Glomerular endothelial cell (primary cell): ENCODE measurements at places on chromosomes 1 and 21. TPM values are rescaled to one million over a fixed set of nuclear protein-coding genes. Genes with fewer than 3 reads are reported as not detected.

DNA sequence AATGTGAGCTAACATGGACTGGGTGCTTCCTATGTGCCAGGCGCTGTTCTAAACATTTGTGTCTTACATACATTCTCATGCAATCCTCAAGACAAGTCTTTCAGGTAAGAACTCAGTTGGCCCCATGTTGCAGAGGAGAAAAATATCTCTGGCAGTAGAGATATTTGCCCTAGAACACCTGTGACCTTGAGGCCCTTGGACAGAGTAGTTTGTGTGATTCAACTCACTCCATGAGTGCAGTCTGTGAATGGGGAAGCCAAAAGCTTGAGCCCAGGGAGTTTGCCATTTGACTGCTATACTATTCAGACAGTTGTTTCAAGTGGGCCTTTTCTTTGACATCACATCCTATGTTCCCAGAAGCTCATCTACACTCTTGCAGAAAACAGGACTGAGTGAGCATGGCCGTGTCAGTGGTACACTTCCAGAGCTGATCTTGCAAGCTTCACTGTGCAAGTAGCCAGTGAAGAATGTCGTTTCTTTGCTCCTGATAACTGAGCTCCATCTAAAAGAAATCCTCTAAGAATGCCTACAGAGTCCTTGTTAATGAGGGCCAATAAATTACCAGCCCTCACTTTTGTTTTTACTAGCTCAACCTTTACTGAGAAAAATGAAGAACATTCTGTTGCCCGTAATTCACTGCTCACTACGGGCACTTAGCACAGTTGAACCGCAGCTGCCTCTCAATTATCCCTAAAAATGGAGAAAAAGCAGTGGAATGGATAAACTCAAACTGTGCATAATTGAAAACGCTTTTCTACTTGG is 98.7 kb upstream of the C8B start:
- no peak for DNase-seq

- no peak for DNase-seq
These were observed 12.6 kb upstream of the KLF18 start for GRCh38 chr1:44154049-44154448.

DNA sequence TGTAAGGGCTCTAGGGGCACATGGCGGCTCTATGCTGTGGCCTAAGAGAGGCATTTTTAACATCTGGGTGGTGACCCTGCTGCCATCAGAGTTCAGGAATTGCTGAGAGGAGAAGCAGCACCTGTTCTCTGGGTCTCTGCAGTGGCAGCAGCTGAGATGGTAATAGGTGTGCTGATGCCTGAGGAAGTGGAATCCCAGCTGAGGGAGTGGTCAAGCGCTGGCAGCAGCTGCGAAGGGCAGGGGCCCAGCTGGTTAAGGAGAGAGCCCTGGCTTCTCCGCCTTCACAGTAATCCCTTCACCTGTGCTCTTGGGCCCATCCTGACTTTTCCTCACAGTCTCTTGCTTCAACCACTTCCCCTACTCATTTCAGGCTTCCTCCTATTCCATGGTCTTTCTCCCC is 39.8 kb downstream of the GJA5 start:
- DNase-seq, result no peak

GRCh38 chr1:167328816-167329483 is 108.3 kb downstream of the POU2F1 start:
- no peak for DNase-seq

Gene AXDND1
- not detected in 2 replicates for total RNA-seq

DNA sequence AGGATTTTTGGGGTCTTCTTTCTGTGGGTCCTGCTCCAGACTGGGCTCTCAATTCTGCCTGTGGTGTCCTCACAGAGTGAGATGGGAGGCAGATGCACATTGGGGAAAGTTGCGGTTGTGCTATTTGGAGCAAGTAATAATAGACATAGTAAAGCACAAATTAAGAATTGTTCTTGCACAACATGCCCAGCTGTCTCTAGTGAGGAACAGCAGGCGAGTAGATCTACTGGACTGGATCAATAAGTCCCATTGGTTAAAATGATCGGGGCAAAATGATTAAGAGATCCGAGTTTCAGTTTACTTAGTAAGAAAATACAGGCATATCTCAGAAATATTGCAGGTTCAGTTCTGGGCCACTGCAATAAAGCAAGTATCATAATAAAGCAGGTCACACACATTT is 448.3 kb upstream of the PROX1 start:
- no peak for DNase-seq

DNA sequence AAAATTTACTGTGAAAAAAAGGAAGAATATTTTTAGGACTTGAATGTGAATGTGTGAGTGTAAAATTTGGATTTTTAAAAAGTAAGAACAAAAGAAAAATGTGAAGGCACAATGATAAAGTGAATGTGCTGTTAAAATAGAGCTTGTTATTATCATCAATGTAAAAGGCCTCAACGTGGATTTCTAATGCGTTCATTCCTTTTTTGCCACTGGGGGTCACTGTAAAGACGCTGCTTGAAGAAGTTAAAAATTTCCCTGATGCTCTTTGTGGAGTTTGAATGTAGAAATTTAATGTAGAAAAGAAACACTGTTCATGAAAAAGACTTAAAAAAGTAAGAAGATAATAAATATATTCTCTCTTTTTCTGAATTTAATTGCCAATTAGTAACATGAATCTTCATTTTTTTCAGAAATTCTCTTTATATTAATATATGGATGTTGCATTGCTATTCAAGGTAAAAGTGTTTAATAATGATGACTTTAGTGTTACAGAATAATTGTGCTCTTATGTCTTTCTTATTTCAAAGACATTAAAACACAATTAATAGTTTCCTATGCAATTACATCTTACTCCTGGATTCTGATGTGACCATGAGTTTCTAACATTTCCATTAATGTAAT is 161.5 kb downstream of the DNM3 start:
- peak; percentile 42 for DNase-seq

DNA sequence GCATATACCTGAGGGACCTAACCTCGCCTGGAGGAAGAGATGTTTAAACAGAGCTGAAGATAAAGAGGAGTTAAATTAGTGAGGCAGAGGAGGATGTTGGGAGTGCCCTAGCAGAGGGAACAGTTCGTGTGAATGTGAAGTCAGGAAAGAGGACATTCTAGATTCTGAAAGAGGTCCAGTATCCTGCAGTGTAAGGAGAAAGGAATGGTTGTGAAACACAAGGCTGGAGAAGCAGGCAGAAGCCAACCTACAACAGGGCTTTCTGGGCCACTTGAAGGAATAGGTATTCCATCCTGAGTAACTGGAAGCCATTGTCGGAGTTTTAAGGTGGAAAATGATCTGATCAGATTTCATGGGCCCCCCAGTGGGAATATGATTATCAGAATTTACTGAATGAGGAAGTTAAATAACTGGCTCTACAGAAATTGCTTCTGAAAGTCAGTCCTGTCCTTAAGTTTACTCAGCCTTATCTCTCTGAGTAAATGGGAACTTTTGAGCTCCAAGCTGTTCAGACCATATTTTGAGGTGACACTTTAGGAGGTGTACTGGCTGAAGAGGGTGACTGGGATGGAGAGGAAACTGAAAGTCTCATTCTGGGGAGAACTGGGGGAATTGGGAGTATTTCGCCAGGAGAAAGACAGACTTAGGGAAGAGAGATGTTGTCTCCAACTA is 24.4 kb upstream of the FAAH start:
- no peak for DNase-seq

GRCh38 chr1:110385369-110385768 is 5.5 kb downstream of the SLC16A4 start:
- DNase-seq, result no peak

Gene TRPM2
- 3.4 and 5.7 TPM in 2 replicates for total RNA-seq

Gene IGFN1
- 0.10 TPM in 1 of 2 replicates, not detected in the other for total RNA-seq
